ENCODE measurements at places on chromosomes 13 and 19.

GRCh38 chr19:13256918-13257317, 106.7 kb downstream of the IER2 start:
- no peaks in the 10 kb centered on the region for H3K36me3 ChIP-seq
- no peak overlapping the region for H3K27ac ChIP-seq
- H3K4me1 ChIP-seq, result no peaks in the 10 kb centered on the region
- no peak for DNase-seq
- no peak overlapping the region for H3K4me3 ChIP-seq
- H3K27me3 ChIP-seq, result no peaks in the 10 kb centered on the region

- H3K27ac ChIP-seq, result no peak overlapping the region
- no peaks in the 10 kb centered on the region for H3K4me1 ChIP-seq
- H3K4me3 ChIP-seq, result no peak overlapping the region
These were observed 12.3 kb downstream of the SIN3B start for GRCh38 chr19:16841391-16841926.

DNA sequence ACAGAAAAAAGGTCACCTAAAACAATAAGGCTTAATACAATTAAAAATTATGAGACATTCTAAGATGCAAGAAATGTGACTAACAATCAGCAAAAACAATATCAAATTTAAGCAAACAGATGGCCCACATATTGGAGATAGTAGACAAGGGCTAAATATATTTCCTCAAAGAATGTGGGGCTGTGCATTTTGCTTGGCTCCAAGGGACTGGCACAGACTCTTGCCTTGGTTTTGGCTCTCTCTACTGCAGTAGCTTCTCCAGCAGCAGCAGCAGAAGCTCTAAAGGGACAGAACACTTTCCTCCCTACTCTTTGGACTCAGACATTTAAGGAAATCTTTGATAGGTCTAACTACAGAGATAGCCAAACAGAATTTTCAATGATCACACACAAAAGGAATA, 38.2 kb upstream of the ZNF780A start:
- H3K27me3 ChIP-seq, result no peaks in the 10 kb centered on the region
- H3K36me3 ChIP-seq, result no peaks in the 10 kb centered on the region
- DNase-seq, result no peak
- H3K4me1 ChIP-seq, result no peaks in the 10 kb centered on the region
- H3K4me3 ChIP-seq, result no peak overlapping the region

DNA sequence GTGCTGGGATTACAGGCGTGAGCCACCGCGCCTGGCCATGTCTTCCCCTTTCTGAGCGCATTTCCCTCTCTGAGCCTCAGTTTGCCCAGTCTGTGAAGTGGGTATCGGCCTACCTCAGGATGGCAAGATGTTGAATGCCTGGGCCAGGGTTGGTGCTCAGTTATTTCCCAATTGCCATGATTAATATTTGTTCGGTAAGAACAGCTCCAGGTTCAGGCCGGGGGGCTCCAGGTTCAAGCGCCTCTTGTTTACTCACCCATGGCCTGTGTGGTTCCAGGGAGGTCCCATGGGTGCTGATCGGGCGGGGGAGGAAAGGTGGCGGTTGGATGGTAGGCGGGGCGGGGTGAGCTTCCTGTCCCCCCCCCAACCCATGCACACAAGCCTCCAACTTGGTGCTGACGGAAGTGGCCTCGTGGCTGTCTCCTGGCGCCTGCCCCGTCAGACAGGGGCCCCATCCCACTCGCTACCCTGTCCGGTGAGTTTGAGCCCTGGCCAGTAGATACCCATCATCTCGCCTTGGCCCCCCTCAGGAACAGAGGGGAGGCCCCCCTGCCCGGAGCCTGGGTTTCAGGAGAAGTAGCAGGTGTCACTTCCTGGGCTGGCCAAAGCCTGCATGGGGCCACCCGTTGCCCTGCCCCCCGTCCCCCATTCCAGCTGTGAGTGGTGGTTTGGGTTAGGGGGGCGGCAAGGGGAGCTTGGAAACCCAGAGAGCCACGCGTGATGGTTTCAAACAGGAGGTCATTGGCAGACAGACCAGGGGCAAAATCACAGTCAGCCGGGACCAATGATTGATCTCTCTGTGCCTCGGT, at the start of gene FCHO1:
FCHO1 (plus strand) TSS at position 375 of the 809 bp plus-strand sequence. CDS start 3,688 bp downstream, outside the sequence.
- DNase-seq, result no peak
- no peaks in the 10 kb centered on the region for H3K27me3 ChIP-seq
- H3K27ac ChIP-seq, result no peak within 1 kb of the TSS

GRCh38 chr19:14550201-14550754, 20.9 kb downstream of the TECR start:
- H3K36me3 ChIP-seq, result peaks cover 8% of the 10 kb centered on the region
- DNase-seq, result no peak
- H3K4me3 ChIP-seq, result no peak overlapping the region
- H3K4me1 ChIP-seq, result no peaks in the 10 kb centered on the region
- H3K27me3 ChIP-seq, result no peaks in the 10 kb centered on the region
- H3K27ac ChIP-seq, result no peak overlapping the region

GRCh38 chr19:35347930-35348298, 212 bp downstream of the FFAR1 start:
- H3K4me3 ChIP-seq, result no peak overlapping the region
- H3K27me3 ChIP-seq, result no peaks in the 10 kb centered on the region
- no peak for DNase-seq
- no peaks in the 10 kb centered on the region for H3K4me1 ChIP-seq
- no peaks in the 10 kb centered on the region for H3K36me3 ChIP-seq

GRCh38 chr13:22874839-22875238, 305.9 kb upstream of the SGCG start:
- no peaks in the 10 kb centered on the region for H3K27me3 ChIP-seq
- H3K4me3 ChIP-seq, result no peak overlapping the region
- H3K4me1 ChIP-seq, result no peaks in the 10 kb centered on the region
- no peak overlapping the region for H3K27ac ChIP-seq

DNA sequence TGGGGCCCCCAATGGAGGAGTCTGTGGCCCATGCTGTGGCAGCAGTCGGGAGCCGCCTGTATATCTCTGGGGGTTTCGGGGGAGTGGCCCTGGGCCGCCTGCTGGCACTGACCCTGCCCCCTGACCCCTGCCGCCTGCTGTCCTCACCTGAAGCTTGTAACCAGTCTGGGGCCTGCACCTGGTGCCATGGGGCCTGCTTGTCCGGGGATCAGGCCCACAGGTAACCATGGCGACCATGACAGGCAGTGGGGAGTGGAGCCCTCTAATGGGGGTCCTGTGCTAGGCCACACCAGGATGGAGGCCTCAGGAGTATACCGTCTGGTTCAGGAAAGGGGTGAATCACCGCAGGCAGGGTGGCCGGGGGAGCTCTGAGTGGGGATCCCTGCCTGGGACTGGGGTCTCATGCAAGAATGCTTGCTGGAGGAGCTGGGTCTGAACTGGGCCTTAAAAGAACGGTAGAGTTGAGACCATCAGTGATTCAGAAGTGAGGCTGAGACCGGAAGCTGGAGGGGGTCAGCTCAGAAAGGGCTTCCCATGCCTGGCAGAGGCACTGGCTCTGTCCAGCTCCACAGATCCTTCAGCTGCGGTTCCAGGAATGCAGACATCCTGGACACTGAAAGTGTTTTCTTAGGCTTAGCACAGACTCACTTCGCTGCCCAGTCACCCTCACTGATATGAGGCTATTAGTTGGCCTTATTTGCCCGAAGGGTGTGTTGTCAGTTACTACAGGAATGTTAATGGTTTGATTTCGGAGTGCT, 29.1 kb downstream of the CNFN start:
- DNase-seq, result no peak
- H3K36me3 ChIP-seq, result peaks cover 12% of the 10 kb centered on the region
- peaks cover 25% of the 10 kb centered on the region for H3K4me1 ChIP-seq
- H3K4me3 ChIP-seq, result no peak overlapping the region
- peak overlapping the region; percentile 68 for H3K27ac ChIP-seq

GRCh38 chr13:91802957-91803356, 404.5 kb downstream of the GPC5 start:
- no peak overlapping the region for H3K27ac ChIP-seq
- no peaks in the 10 kb centered on the region for H3K36me3 ChIP-seq
- no peaks in the 10 kb centered on the region for H3K27me3 ChIP-seq
- no peaks in the 10 kb centered on the region for H3K4me1 ChIP-seq
- DNase-seq, result no peak

GRCh38 chr13:41608111-41608838, 150.9 kb downstream of the RGCC start:
- DNase-seq, result no peak
- H3K27ac ChIP-seq, result no peak overlapping the region
- no peaks in the 10 kb centered on the region for H3K27me3 ChIP-seq

GRCh38 chr19:7926021-7926726, at the start of gene CTXN1:
CTXN1 (minus strand) TSS chr19:7926135; CDS start chr19:7925538, 597 bp downstream.
- peaks cover 19% of the 10 kb centered on the region for H3K36me3 ChIP-seq
- peaks cover 49% of the 10 kb centered on the region for H3K4me1 ChIP-seq
- no peak for DNase-seq
- no peak within 1 kb of the TSS for H3K27ac ChIP-seq

DNA sequence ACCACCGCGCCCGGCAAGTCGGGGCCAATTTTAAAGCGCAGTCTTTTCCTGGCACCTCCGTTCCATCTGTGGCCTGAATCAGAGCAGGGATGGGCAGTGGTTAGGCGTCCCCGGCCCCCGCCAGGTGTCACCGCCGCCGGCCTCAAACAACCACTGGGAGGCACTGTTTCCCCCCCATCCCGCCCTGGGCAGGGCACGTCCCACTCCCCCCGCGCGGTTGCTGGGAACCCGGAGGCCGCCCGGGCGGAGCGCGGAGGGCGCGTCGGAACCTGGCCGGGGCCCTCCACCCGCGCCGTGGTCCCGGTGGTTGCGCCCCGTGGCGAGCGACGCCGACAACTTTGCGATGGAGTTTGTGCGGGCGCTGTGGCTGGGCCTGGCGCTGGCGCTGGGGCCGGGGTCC, at the start of gene GRIN3B:
GRIN3B (plus strand) TSS at position 325 of the 400 bp plus-strand sequence; CDS start at position 344, 19 bp downstream.
- peaks cover 3% of the 10 kb centered on the region for H3K4me1 ChIP-seq
- no peaks in the 10 kb centered on the region for H3K36me3 ChIP-seq
- no peak for DNase-seq
- H3K27ac ChIP-seq, result no peak within 1 kb of the TSS
- H3K27me3 ChIP-seq, result peaks cover 7% of the 10 kb centered on the region

GRCh38 chr19:4660181-4660791, 9.9 kb downstream of the MYDGF start:
- H3K36me3 ChIP-seq, result peaks cover 59% of the 10 kb centered on the region
- H3K4me3 ChIP-seq, result no peak overlapping the region
- no peaks in the 10 kb centered on the region for H3K27me3 ChIP-seq
- no peak overlapping the region for H3K27ac ChIP-seq
- no peaks in the 10 kb centered on the region for H3K4me1 ChIP-seq

DNA sequence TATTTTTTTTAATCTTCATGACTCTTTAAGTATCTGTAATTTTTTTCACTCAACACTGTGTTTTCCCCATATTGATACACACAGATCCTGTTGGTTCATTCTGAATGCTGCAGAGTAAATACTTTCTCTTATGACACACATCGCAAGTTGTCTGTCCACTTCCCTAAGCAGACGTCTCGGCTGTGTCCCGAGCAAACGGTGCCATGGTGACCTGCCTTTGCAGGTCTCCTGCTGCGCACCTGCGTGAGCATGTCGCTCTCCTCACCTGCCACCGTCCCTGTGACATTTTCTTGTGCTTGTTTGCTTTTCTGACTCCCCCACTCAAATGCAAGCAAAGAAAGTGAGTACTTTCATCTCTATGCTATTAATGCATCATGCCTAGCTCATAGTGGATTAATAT, 57.8 kb downstream of the CCDC70 start:
- H3K27me3 ChIP-seq, result no peaks in the 10 kb centered on the region
- H3K27ac ChIP-seq, result no peak overlapping the region
- DNase-seq, result no peak
- H3K4me1 ChIP-seq, result no peaks in the 10 kb centered on the region
- H3K4me3 ChIP-seq, result no peak overlapping the region

DNA sequence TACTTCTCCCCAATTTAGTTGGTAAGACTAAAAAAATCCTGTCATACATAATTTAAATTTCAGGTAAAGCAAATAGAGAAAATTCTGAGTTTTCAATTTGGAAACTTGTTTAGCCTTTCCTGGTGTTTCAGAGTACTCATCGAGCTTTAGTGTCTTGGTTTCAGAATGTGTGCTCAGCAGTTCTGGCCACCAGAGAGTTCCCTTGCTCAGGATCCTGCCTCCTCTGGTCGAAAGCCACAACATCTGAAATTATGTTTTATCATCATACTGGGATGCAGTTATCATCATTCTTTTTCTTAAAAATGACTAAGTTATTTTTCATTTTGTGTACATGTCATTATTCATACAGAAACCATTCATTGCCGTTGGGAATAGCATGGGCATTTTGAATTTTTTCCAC, 263.2 kb upstream of the SPRY2 start:
- H3K4me1 ChIP-seq, result no peaks in the 10 kb centered on the region
- no peak overlapping the region for H3K27ac ChIP-seq
- H3K4me3 ChIP-seq, result no peak overlapping the region
- no peaks in the 10 kb centered on the region for H3K27me3 ChIP-seq

- no peak for DNase-seq
- H3K4me3 ChIP-seq, result peak within 1 kb of the TSS; percentile 53
- no peaks in the 10 kb centered on the region for H3K36me3 ChIP-seq
- peaks cover 12% of the 10 kb centered on the region for H3K27me3 ChIP-seq
- peaks cover 6% of the 10 kb centered on the region for H3K4me1 ChIP-seq
- H3K27ac ChIP-seq, result no peak within 1 kb of the TSS
These were observed at the start of gene PLPPR3 for GRCh38 chr19:821825-822503. PLPPR3 (minus strand) TSS chr19:821955; CDS start chr19:821559, 396 bp downstream.

GRCh38 chr19:2867025-2867991, at the start of gene ZNF556:
ZNF556 (plus strand) TSS chr19:2867335; CDS start chr19:2867422, 87 bp downstream.
- no peaks in the 10 kb centered on the region for H3K36me3 ChIP-seq
- DNase-seq, result no peak

- no peaks in the 10 kb centered on the region for H3K27me3 ChIP-seq
- H3K4me3 ChIP-seq, result no peak overlapping the region
- H3K4me1 ChIP-seq, result no peaks in the 10 kb centered on the region
- no peak overlapping the region for H3K27ac ChIP-seq
- no peak for DNase-seq
These were observed 47.4 kb upstream of the PCDH20 start for GRCh38 chr13:61463024-61463423.

- no peak for DNase-seq
- peaks cover 8% of the 10 kb centered on the region for H3K4me1 ChIP-seq
- peaks cover 7% of the 10 kb centered on the region for H3K36me3 ChIP-seq
- H3K27ac ChIP-seq, result no peak overlapping the region
- H3K4me3 ChIP-seq, result no peak overlapping the region
These were observed 24.1 kb downstream of the VASP start for GRCh38 chr19:45531349-45531748.

DNA sequence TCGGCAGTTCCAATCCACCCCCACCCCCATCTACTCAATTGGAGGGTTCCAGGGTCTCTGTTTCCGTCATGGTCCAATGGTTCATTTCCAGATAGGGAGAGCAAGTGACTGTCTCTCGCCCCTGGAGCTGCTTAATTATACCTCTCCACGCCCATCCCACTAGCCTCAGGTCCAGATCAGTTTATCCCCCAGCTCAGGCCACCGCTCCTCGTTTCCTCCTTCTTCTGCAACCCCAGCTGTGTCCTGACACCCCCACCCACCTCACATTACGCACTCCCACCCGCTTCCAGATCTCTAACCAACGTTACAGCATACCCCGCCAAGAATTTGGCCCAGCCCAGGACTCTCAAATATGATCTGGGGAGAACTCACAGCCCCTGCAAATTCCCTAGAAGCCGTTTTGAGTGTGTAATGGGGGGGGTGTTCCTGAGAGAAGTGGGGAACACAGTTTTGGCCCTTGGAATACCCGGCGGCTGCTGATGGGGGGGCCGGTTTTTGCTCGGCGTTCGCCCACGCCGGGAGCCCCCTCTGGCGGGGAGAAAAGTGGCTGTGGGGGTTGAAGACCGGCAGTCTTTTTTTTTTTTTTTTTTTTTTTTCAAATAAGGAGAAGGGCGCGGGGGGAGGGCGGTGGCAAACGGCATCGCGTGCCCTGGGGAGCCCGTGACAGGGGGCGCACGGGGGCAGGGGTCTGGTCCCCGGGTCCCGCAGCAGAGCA, 1.7 kb upstream of the PDE4A start:
- H3K4me1 ChIP-seq, result peaks cover 27% of the 10 kb centered on the region
- H3K36me3 ChIP-seq, result no peaks in the 10 kb centered on the region
- no peak overlapping the region for H3K27ac ChIP-seq

GRCh38 chr13:45742985-45743384, 40.9 kb downstream of the CBY2 start:
- H3K4me1 ChIP-seq, result no peaks in the 10 kb centered on the region
- no peaks in the 10 kb centered on the region for H3K27me3 ChIP-seq
- H3K27ac ChIP-seq, result no peak overlapping the region
- H3K36me3 ChIP-seq, result no peaks in the 10 kb centered on the region
- no peak overlapping the region for H3K4me3 ChIP-seq
